ENCODE measurements at places on chromosomes 16 and 17.

GRCh38 chr16:69467080-69467479 lies 42.7 kb downstream of the CYB5B start:
- no peak for DNase-seq

DNA sequence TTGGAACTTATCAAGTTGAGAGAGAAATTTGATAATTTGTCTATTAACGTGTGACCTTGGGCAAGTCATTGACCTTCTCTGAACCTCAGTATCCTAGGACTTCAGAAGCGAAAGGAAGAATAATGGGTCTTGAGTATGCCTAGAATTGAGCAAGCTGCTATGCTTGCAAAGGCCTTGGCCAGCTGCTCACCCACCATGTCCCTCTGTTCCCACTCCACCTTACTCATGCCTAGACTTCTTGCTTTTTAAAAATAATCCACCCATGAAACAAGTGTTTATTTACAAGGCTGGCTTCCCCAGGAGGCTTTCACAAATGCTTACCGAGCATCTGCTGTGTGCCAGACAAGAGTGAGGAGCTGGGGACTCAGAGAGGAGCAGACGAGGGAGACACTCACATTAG lies 590.6 kb downstream of the MAF start:
- no peak for DNase-seq

- no peak for DNase-seq
These were observed 3.6 kb upstream of the UBE2I start for GRCh38 chr16:1305823-1306222.

- DNase-seq = no peak
These were observed 7.2 kb upstream of the TBKBP1 start for GRCh38 chr17:47686664-47687327.

DNA sequence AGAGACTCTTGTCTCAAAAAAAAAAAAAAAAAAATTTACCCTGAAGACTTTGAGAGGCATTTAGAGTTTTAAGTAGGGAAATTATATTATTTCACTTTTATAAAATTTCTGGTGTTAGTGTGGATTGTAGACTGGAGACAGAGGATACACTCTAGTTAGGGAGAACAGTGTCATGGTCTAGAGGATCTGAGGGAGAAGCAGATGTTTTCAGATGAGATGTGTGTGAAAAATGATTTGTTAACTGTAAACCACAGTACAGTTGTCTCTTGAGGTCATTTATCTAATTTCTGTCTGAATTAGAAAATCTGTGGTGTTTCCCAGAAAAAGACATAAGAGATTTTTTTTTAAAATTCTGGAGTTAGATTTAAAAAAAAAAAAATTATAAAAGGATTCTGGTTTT lies 54.8 kb downstream of the NUP88 start:
- DNase-seq = no peak

GRCh38 chr17:38894276-38894675 lies 24.4 kb downstream of the LASP1 start:
- DNase-seq = no peak

GRCh38 chr16:7026639-7027038 lies 306.0 kb upstream of the RBFOX1 start:
- DNase-seq = no peak

DNA sequence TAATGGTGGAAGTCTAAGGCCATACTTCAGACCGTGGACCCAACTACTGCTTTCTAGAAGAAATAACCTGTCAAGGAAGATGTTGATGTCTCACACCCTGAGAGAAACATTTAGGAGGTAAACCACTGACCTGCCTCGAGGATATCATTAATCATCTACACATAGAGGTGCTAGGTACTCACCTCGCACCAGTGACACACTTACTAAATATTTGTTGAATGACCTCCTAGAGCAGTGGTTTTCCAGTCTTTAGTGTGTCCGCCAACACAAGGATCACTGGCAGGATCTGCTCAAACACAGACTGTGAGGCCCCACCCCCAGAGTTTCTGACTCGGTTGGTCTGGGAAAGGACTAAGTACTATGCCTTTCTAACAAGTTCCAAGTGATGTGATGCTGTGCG lies 197.4 kb upstream of the CACNG5 start:
- DNase-seq = no peak

- no peak for DNase-seq
These were observed 54.1 kb upstream of the NUDT7 start for GRCh38 chr16:77668201-77668600.

- DNase-seq = no peak
These were observed 167.1 kb upstream of the FOXF1 start for GRCh38 chr16:86343027-86343795.

DNA sequence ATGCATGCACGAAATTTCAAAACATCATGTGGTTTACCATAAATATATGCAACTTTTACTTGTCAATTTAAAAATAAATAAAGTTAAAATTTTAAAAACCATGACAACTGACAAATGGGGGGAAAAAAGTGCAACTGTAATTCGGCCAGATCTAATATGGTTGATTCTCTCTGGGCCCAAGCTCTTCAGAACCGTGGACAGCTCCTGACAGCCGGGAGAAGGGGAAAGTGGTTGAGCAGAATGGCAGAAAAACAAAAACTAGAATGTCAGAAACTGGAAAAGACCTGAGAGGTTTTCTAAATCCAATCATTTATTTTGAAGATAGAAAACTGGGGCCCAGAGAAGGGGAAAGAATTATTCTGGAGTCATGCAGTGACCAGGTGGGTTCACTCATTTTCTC lies 126.6 kb downstream of the TMEM132E start:
- no peak for DNase-seq

GRCh38 chr17:66782851-66783250 lies 52.1 kb upstream of the CACNG5 start:
- DNase-seq = no peak

All from effector CD4-positive, alpha-beta T cell (primary cell).